ENCODE measurements at places on chromosomes 16 and 17. TPM values are rescaled to one million over a fixed set of nuclear protein-coding genes. Genes with fewer than 3 reads are reported as not detected.
A peak's percentile ranks its signal among the peaks of the same experiment; 100 is the strongest.

DNA sequence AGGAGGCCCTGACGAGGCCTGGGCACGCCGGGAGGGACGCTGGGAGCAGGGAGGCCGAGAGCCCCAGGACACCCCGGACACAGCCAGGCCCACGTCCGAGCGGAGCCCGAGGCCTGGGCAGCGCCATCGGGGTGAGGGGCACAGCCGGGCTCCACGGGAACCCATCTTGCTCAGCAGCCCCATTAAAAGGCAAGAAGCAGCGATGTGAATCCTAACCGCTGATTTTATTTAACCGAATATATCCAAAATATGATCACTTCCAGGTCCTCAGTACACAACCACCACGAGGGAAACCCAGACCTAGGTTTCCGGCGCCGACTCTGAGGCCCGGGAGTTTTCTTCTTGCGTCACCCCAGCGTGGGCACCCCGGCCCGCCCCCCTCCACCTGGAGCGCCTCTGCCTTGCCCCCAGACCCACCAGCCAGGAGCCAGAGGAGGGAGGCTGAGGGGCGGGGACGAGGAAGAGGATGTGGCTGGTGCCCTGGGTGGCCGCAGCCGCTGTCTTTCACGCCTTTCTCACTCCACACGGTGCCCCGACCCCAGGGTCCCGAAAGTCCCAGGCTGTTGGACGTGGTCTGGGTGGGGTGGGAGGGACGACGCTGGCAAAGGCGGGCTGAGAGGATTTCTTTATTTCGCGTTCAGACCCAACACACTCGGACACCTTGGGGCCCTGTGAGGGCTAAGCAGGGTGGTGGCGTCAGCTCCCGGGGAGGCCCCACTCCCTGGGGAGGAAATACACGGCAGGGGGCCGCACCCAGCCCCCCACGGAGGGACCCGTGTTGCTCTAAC lies 568 bp upstream of the CCDC154 start:
- no peak overlapping the region for H3K27ac ChIP-seq
- H3K36me3 ChIP-seq = peaks cover 21% of the 10 kb centered on the region
- no peak for DNase-seq
- no peak overlapping the region for H3K4me3 ChIP-seq
- no peaks in the 10 kb centered on the region for H3K27me3 ChIP-seq

DNA sequence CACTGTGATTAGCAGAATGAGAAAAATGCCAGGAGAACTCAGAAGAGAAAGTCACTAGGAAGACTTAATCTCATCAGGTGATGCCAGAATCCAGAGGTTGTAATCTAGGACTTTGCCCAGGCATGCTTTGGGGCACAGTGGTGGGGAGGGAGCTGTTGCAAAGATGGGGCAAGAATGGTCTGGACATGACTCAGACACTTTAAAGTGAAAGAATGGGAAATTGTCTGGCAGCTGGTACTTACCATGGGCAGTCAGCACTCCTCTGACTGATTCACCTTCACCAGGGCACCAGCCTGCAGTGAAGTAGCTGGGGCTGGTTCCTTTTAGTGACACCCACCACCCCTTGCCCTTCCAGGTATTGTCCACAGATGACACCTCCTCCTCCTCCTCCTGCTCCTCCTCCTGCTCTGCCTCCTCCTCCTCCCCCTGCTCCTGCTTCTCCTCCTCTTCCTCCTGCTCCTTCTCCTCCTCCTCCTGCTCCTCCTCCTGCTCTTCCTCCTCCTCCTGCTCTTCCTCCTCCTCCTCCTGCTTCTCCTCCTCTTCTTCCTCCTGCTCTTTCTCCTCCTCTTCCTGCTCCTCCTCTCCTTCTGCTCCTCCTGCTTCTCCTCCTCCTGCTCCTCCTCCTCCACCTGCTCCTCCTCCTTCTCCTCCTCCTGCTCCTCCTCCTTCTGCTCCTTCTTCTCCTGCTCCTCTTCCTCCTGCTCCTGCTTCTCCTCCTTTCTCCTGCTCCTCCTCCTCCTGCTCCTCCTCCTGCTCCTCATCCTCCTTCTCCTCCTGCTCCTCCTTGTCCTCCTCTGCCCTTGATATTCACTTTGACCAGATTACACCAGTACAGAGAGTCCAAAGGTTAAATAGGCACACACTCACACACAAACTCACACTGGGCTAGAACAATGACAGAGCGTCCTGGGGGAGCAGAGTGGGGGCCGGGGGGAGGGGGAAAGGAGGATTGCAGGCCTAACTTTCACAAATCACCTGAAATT lies at the start of gene CHD9NB:
TSS of gene CHD9NB (minus strand) at position 379 of the 983 bp plus-strand sequence. CDS start 8,739 bp downstream, outside the sequence.
- peaks cover 9% of the 10 kb centered on the region for H3K4me1 ChIP-seq
- no peak for DNase-seq
- H3K27ac ChIP-seq = no peak within 1 kb of the TSS
- H3K27me3 ChIP-seq = no peaks in the 10 kb centered on the region

- no peak overlapping the region for H3K27ac ChIP-seq
- peaks cover 6% of the 10 kb centered on the region for H3K36me3 ChIP-seq
- DNase-seq = peak; percentile 51
- H3K27me3 ChIP-seq = peaks cover 93% of the 10 kb centered on the region
- peaks cover 17% of the 10 kb centered on the region for H3K4me1 ChIP-seq
These were observed 1.2 kb downstream of the RTN4RL1 start for GRCh38 chr17:2023692-2024571.

GRCh38 chr17:43031666-43032065 lies 6.6 kb downstream of the RND2 start:
- H3K4me1 ChIP-seq = peaks cover 31% of the 10 kb centered on the region
- H3K36me3 ChIP-seq = no peaks in the 10 kb centered on the region
- H3K27ac ChIP-seq = no peak overlapping the region
- H3K27me3 ChIP-seq = no peaks in the 10 kb centered on the region
- DNase-seq = no peak

DNA sequence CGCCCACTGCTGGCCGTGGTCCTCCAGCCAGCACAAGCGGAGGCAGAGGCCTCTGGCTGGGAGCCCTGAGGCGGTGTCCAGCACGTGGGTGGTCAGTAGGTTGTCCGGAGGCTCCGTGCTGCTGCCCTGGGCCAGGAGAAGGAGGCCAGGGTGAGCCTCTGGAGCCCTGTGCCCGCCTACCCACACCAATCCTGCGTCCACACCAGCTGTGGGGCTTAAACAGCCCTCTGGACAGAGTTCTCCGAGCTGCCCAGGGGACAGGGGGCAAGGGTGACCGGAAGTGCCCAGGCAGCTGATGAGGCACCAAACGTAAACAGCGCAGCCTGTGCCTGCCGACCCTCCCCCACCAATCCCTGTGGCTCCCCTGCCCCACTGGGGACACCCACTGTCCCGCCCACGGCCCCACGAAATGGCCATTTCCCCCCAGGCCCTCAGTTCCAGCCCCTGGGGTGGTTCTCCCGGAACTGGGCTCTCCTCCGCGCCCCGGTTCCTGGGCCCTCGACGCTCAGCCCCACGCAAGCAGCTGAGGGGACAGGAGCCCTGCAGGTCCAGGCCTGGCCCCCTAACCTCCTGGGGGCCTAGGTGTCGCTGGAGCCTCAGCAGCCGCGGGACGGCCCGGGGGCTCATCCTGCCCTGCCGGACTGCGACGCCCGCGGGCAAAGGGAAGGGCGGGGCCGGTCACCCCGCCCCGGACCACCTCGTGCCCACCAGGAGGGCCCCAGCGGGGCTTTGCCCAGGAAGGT lies 27.9 kb upstream of the DBNDD1 start:
- peak overlapping the region; percentile 34 for H3K4me3 ChIP-seq
- H3K36me3 ChIP-seq = no peaks in the 10 kb centered on the region
- peaks cover 11% of the 10 kb centered on the region for H3K4me1 ChIP-seq

The SPATA32 gene
- not detected for total RNA-seq

The TBC1D3H gene
- total RNA-seq = not detected
